ENCODE measurements at places on chromosomes 2 and 18.

GRCh38 chr2:201205515-201205849 lies 22.5 kb downstream of the CASP10 start:
- DNase-seq: no peak

GRCh38 chr2:215644233-215644897 lies 208.5 kb upstream of the FN1 start:
- no peak for DNase-seq

DNA sequence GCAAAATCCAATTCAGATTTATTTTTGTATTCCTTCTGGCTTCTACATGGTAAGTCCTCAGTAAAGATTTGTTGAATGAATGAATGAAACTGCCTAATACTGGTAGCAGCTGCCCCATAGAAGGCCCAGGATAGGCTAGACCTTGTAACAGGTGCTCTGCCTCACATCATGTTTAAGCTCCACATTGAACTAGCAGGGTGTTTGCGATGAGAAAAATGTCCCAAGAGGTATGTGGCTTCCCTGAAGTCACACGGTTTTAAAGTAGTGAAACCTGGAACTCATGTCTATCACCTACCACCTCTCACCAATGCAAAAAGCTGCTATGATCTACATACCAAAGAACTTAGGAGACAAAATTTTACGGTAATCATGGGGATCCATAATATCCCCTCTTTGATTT lies 765 bp upstream of the LHCGR start:
- DNase-seq: no peak

DNA sequence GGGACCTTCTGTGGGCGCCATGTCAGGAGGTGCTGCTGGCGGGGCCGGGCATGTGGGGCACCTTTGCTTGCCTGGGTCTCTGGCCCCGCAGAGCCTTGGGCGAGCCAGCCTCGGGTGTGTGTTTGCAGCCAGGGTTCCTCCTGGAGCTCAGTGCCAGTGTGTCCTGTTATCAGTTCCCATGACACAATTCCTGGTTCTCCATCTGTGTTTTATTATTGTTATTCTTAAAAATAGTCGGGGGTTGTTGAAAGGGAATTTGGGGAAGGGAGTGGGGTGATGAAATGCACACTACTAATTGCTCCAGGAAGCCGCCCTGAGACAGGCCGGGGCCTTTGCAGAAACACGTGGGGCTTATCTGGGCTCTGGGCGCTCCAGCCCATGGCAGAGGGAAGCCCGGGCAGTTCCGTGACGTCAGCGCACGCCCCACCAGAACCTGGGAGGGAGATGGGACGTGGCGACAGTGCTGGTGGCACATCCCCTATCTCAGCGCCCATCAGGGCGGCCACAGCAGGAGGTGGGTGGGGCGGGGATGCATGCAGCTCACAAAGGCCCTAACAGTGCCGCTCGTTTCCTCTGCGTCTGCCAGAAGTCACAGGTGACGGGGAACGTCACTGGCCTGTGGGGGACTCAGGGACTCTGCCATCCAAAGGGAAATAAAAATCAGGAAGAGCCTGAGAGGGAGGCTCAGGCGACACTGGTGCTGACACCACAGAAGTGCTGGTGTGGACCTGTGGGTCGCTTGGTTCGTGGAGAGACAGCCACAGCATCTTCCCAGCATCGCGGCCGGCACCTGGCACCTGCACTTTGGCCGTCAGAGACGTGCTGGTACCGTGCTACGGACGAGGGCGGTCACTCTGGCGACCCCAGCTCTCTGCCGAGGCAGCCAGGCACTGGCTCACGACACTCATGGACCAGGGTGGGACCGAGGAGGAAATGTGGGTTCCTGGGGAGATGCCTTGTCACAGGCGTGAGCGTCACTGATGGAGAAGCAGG lies 131.0 kb downstream of the NFATC1 start:
- DNase-seq: no peak

GRCh38 chr18:24315170-24315569 lies 82.5 kb downstream of the OSBPL1A start:
- DNase-seq: no peak

DNA sequence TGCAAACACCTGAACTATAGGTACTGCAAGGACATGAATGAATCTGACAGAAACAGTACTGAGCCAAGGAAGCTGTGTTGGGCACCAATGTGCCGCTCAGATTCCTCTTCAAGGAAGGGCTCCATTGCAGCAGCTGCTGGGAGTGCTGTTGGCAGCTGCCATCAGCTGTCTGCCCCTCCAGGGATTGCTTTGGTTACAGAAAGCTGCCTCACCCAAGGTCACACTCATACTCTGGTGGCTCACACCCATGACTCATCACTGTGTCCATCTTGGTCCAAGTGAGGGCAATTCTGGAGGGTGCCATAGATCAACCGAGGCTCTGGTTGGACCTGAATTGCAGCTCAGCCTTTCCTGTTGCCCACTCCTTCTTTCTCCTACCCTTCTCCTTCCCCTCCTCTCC lies 24.4 kb upstream of the TRPM8 start:
- no peak for DNase-seq

DNA sequence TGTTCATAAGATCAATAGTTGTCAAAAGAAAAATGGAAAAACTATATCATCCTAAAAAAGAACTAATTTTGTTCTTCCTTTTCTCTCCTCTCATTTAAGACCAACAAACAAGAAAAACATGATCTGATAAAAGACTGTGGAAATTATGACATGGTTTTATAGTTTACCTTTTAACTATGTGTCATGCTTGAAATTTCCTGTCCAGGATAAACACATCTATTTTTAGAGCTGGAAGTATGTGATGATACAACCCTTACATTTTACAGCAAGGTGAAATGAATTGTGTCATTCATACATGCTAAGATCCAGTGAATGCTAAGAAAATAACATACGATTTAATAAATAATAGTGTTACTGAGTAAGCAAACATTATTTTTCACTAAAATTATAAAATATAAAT lies 89.9 kb downstream of the GULP1 start:
- no peak for DNase-seq

DNA sequence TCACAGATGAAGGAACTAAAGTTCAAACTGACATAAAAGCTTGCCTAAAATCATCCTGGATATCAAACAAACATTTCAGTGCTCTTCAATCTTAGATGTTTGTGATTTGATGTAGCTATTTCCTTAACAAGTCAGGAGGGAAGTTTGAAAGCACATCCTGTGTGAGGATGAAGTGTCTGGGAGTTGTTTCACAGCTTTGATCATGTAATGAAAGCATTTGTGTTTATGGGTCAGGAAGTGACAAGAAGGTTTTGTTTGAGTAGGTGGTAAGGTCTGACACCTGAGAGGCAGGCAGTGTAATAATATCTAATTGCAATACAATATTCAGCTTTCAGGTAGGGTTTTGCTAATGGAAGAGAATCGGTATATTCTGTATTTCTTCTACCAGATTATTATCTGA lies 26.0 kb upstream of the CSRNP3 start:
- no peak for DNase-seq

DNA sequence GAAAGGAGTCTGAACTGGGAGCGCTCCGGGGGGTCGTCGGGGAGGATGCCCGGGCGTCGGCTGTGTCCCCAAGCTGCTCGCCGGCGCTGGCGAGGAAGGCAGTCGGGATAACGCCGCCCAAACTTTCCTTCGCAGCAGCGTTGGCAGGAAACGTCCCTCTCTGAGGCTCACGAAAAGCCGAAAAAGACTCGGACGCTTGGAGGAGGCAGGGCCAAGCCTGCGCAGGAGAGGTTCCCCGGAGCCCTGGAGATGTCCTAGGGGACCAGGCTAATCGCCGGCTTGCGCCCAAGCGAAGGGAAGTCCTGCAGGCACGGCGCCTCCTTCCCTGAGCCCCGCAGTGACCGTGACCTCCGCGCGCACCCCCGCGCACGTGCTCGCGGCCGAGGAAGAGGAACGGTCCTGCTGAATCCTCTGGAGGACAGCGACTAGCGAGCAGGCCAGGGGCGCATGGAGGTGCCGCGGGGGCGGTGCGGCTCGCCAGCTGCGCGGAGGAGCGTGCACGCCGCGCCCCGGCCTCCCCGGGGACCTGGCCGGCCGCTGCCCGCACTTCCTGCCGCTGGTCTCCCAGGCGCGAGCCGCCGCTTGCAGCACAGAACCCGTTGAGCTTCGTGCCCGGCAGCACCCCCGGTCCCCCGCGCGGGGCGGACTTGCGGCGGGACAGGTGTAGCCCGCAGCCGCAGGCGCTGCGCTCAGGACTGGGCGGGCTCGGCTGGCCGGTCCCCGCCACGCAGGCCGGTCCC lies at the start of gene SH3RF3:
Gene SH3RF3 (plus strand): TSS at position 590 of the 740 bp plus-strand sequence.
- peak; percentile 18 for DNase-seq

Data from Kasumi-1 (cell line).